NCI-H1930 (cell line): ENCODE measurements at places on chromosomes 6 and 20.
A peak's percentile ranks its signal among the peaks of the same experiment; 100 is the strongest.

DNA sequence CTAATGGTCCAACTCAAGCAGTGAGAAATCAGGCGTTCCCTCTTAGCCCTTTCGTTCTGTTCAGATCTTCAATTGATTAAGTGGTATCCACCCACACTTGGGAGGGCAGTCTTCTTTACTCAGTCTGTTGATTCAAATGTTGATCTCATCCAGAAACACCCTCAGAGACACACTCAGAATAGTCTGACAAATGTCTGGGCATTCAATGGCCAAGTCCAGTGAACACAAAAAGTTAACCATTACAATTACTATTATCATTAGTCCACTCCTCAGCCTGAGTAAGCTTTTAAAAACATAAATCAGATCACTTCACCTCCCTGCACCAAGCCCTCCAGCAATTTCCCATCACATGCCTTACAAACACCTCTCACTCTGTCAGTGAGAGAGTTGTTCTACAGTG is 423.2 kb downstream of the RFPL4B start:
- DNase-seq: no peak

DNA sequence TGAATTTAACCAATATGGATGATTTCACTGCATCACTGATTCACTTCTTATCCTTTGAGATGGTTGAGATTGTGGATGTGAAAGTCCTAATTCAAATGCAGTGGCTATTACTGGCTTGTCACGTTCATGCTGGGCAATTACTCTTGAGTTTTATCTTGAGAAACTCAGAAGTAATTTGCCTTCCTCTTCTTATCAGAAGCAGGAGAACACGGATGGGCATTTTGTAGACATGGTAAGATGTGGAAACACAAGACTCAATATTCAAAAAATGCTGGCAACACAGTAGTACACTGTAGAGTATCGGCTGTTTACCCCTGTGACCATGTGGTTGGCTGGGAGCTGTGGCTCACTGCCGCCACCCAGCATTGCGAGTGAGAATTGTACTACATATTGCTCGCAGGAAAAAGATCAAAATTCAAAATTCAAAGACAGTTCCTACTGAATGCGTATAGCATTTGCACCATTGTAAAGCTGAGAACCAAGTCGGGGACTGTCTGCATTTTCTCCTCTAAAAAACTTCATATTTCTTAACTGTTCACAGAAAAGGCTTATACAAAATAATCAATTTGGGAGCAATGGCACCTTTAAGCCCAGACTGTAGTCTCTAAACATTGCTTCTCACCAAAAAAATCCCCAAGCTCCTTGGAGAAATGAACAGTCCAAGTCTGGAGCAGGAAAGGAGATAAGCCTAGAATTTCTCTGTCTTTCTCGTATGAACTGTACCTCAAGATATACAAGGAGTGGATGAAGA is 61.9 kb upstream of the ELOVL5 start:
- DNase-seq: no peak

GRCh38 chr6:87436435-87436834 is 28.7 kb downstream of the CFAP206 start:
- DNase-seq: no peak

GRCh38 chr6:15457121-15457650 is 205.6 kb downstream of the DTNBP1 start:
- DNase-seq: peak; percentile 45

DNA sequence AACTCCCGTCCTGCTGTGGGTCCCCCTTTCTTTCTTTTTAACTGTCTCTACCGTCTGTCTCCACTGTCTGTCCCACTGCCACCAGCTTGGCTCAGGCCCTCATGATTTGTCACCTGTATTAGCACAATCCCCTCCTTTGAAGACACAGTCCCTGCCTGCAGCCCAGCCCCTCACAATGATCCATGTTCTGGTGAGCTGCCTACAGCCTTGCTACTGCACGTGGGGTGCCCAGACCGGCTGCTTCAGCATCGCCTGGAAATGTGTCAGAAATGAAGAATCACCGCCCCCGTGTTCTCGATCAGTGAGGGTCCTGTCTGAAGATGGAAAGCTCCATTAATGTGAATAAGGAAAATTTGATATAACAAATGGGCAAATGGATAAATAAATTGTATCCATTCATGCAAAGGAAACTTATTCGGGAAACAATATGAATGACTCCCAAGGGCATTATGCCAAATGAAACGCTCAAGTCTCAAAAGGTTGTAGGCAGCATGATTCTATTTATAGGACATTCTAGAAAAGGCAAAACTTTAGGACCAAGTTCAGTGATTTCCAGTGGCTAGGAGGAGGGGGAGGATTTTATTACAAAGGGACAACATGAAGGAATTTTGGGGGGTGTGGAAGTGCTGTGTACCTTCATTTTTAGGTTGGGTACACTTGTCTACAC is 59.4 kb upstream of the CD83 start:
- no peak for DNase-seq

GRCh38 chr6:88493717-88494116 is 327.6 kb upstream of the CNR1 start:
- no peak for DNase-seq

- no peak for DNase-seq
Observed at GRCh38 chr6:159012201-159012600, 12.2 kb upstream of the RSPH3 start.

DNA sequence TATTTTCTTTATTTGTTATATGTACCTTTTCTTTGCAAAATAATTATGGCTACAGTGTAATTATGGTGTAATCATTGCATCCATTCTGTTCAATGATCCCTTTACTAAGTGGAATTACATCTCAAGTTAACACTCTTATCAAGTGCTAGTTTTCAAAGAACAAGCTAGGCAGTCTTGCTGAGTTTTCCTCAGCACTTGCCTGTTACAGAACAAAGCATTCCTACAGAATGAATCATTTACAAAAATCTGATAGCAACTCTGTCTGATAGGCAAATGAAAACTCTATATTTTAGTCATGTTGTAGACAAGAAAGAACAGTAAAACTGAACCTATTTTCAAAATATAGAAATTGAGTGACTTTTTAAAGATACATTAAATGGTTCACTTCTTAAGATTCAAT is 109.8 kb upstream of the POU3F2 start:
- no peak for DNase-seq

- DNase-seq: no peak
Observed at GRCh38 chr6:136544326-136544725, 5.9 kb downstream of the MAP7 start.

DNA sequence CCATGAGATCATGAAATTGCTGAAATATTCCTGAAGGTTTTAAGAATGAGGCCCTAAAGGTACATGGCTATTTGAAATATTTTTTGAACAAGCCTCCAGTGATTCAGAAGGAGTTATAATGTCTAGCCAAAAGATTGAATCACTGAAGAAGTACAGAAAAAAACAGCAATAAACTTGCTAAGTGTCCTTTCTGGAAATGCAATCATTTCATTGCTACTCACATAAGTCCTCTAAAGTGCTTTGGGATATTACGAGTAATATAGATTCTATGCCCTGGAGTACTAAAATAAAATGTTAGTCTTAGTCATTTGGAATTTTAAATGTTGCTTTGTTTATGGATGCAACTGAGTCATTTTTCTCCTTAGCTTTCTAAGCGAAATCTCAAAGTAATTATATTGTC is 32.7 kb downstream of the CENPW start:
- no peak for DNase-seq

DNA sequence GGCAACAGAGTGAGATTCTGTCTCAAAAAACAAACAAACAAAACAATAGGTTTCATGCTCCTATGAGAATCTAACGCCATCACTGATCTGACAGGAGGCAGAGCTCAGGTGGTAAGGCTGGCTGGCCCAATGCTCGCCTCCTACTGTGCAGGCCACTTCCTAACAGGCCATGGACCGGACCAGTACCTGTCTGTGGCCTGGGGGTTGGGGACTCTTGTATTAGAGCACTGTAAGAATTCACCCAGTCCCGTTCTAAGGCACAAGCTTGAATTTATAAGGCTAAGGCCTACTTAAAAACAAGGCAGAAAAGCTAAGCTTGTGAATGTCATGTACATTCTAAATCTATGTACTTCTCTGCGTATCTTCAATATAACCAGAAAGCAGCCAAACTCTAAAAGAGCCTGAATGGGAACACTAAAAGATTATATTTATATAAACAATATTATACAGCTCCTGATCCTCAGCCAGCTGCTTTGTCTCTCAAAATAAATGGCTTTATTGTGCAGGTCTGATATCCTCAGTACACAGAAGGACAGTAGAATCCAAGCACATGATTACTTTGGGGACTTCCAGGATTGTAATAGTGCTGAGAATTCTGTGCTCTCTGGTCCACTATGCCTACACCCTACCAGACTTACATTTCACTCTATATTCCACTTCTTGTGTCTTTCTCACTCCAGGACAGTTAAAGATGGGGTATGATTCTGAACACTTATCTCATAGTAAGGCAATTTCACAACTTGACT is 64.5 kb upstream of the DST start:
- no peak for DNase-seq

DNA sequence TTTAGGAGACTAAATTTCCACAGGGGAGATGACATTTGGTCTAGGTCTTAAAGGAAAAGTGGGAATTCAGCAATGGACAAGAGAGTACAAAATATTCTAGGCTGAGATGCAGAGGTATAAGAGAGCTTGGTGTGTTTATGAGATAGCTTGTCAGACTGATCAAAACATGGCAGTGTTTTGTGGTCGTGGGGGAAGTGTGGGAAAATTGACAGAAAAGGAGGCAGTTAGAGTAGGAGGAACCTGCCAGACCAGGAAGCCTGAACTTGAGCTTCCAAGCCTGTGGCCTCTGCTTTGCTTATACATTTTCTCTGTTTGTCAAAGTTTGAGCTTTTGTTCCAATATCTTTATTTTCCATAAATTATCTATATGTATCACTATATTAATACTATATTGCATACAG is 69.5 kb upstream of the MAP3K7 start:
- DNase-seq: no peak

DNA sequence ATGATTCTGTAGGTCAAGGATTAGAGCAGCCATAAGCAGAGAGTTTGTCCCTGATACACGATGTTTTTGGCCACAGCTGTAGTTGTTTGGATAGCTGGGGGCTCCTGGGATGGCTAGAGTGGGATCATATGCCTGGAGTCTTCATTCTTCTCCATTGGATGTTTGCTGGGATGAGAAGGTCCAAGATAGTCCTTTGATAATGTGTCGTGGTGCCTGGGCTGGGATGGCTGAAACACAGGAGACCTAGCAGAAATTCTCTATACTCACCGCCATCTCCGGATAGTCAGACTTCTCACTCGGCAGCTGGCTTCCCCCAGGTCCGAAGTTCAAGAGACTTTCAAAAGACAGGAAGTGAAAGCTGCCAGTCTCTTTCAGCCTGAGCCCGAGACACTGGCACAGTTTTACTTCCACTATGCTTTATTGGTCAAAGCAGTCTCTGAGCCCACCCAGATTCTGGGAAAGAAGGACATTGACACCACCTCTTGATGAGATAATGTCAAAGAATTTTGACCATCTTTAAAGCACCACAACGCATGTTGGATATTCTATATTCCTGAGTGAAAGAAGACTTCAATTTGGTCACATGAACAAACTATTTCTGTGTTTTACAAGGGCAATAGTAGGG is 16.0 kb downstream of the MARCKS start:
- DNase-seq: no peak

DNA sequence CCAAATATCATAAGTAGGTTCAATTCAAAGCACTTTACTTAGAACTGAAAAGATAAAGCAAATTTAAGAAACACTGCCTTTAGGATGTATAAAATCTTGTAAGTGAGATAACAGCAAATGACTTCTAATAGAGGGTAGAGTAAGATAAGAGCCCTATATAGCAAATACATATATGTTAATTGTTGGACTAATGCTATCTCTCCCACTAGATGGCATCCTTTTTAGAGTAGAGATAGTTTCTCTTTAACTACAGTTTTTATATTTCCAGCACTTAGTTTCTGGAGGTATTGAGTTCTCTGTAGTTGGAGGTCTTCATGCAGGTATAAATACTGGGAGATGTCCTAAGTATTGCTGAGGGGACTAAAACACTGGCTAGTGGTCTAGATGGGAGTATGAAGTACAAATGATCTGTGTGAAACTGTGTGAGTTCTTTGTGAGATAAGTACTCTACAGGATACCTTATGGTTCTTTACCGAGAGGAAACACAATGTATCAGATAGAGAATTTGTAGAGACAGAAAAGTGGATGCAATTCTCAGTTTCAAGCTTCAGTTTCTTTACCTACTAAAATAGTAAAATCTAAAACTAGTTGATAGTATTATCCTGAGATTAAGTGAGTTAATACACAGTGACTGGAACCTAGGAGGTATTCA is 399.3 kb downstream of the KHDRBS2 start:
- DNase-seq: no peak

- no peak for DNase-seq
Observed at GRCh38 chr20:34820805-34821578, 4.5 kb downstream of the NCOA6 start.

DNA sequence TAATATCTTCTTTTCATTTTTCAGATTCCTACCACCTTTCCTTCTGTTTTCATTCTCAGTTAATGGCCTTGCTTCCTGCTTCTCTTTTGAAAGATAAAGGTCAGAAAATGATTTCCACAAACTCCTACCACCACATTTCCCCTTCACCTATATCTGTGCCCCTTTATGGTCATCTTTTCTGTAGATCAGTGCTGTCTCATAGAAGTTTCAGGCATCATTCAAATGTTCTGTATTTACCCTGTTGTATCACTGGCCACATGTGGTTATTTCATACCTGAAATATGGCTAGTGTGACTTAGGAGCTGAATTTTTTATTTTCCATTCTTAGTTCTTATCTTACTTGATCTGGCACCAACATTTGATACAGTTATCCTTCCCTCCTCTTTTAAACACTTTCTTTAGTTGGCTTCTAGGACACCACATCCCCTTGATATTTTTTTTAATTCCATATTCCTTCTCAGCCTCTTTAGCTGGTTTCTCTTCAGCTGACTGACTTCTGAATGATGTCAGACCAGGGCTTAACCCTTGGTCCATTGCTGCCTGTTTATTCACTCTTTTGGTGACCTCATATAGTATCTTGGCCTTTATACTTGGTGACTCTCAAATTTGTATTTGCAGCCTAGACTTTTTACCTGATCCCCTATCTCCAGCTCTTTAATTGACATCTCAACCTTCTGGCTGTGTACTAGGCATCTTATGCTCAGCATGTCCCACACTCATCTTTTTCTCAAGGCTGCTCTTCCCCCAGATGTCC is 81.0 kb downstream of the ATRN start:
- DNase-seq: no peak

DNA sequence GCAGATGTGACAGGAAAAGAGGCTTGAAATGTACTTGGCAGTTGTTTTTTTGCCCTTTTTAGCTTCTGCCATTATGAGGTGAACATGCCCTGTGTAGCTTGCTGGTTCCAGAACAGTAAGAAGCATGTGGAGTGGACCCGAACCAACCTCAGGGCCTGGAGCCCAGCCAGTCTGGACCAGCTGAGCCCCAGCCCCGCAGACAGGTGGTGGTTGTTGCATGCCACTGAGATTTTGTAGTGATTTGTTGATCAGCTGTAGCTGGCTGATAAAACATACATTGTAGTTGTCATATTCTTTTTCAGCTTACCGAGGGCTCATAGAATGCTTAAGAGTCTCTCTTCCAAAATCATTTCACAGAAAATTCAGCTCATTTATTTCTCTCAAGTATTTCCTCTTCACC is 182.2 kb downstream of the FARS2 start:
- no peak for DNase-seq
